Stimulated activated CD4-positive, alpha-beta T cell treated with anti-CD3 and anti-CD28 coated beads, Interleukin-1b, Interleukin-23, amount 100 ng/mL, for 1 hour (primary cell): ENCODE measurements at places on chromosomes 5 and 9.

DNA sequence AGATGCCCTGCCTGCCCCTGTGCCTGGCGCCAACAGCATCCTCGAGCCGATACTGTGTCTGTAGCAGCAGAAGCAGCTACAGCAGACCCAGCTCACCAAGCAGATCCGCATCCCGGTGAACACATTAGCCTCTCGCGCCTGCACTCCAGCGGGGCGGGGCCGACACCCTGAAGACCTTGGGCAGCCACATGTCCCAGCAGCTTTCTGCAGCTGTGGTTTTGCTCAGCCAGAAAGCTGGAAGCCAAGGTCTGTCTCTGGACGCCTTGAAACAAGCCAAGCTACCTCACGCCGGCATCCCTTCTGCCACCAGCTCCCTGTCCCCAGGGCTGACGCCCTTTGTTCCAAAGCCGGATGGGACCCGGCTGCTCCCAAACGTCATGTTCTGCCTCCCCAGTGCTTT is 59.6 kb downstream of the ACTBL2 start:
- DNase-seq: no peak

DNA sequence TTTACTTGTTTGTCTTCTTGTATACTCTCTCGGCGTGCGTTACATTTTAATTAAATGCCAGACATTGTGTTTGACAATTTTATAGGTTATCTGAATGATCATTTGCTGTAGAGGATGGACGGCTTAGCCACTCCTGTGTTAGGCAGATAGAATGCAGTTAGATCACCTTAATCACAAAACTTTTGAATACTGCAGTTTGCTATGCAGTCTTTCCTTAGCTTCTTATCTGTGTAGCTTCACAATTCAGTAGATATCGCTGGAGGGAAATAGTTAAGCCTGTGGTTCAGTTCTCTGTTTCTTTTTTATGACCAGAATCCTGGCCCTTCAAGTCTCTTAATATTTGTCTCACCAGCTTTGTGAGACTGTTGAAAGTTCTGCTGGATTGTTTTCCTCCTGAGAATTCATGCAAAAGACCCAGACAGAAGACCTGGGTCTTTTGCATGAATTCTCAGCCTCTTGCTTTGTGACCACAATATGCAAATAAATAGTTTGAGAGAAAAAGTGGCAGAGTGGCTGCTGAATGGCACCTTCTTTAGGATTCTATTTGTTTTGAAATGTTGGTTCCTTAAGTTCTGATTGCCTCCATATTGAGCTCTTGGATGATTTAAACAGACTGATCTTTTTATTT is 40.2 kb downstream of the RASA1 start:
- DNase-seq: no peak

GRCh38 chr5:134124289-134125038 is 10.0 kb downstream of the TCF7 start:
- no peak for DNase-seq

GRCh38 chr9:101158361-101158760 is 129.8 kb downstream of the PLPPR1 start:
- no peak for DNase-seq

DNA sequence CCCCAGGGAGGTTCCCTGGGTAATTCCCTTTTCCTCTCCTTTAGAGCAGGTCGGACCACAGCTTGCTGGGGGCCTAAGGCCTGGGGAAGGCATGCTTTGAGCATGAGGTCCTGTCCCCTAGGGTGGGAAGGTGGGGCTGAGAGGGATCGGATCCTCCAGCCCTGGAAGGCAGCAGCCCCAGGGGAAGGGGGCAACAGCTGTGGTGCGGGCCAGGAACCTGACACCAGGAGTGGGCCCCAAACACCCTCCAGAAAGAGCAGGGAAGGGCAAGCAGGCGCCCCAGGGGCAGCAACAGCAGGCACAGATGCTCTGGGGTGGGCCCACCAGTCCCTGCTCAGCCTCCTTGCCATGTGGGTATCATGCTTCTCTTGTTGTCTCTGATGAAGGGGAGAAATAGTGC is 3.2 kb upstream of the CORO2A start:
- no peak for DNase-seq

DNA sequence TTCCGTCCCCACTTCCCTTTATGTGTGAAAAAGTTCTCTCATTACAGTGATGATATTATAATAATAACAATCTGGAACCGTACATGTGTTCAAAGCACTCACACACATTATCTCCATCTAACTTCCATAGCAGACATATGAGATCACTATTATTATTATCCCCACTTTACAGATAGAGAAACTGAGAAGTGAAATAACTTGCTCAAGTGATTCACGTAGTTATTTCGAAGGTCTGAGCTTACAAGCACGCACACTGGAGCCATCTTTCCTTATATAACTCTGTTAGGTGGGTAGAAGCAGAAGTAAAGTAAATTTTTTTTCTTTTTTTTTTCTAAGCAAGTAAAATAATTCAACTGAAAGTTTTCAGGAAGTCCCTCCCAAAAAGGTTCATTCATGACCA is 62.9 kb upstream of the PTGER4 start:
- no peak for DNase-seq

- peak; percentile 60 for DNase-seq
Observed at GRCh38 chr9:89427621-89428221, 70.2 kb downstream of the SEMA4D start.

DNA sequence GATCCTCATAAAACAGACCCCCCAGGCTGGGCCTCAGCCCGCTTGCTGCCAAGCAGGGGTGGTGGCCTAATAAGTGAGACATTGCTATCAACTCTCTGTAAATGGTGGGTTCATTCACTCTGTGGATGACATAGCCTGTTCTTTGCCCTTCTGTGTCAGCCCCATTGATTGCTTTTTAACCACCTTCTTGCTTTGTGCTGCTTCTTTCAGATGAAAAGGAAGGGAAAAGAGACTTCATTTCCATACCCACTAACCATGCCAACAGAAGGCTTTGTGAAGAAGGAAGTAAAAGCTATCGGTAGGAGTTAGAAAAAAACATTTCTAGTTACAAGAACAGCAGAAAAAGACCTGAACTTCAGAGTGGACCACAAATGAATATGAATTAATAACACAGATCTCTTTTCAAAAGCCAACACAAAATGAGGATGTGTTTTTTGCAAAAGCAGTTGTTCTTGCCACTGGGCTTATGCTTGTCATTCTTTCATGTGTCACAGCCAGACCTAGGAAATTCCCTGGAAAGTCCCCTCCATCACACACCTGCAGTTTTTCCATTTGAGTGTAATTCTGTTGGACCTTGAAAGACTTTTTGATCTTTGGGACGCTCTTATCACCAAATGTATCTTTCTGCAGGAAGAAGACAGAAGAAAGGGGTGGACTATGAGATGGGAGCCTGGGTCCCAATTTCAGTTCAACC is 507.7 kb downstream of the CCDC171 start:
- no peak for DNase-seq

GRCh38 chr5:161165998-161166660 is 314.1 kb upstream of the ATP10B start:
- DNase-seq: no peak

GRCh38 chr5:134555890-134556311 is 30.4 kb downstream of the JADE2 start:
- DNase-seq: peak; percentile 49
